SHP77 (cell line): ENCODE measurements at places on chromosomes 4 and X.

- peak; percentile 32 for DNase-seq
These were observed 24.4 kb downstream of the TXK start for GRCh38 chr4:48109413-48110263.

GRCh38 chr4:89759426-89759825 is 77.5 kb downstream of the SNCA start:
- no peak for DNase-seq

GRCh38 chr4:5956285-5957021 is 61.8 kb downstream of the C4orf50 start:
- peak; percentile 85 for DNase-seq

DNA sequence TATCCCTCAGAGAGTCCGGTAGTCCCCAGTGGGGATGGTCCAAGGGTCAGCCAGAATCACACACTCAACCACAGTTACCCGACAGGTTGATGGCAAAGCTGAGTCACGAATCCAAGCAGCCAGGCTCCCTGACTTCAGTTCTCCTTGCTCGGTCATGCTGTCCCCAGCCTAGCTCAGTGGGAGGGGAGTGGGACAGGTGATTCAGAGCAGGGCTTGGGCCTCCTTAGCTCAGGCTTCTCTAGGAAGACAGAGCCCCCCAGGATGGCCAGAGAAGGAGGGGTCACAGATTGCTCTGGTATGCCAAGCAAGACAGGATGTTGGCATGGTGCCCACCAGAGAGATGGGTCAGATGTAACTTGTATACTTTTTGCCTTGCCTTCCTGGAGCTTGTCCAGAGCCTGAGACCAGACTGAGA is 66.5 kb downstream of the EFNB1 start:
- no peak for DNase-seq

GRCh38 chrX:72539822-72540221 is 32.8 kb downstream of the HDAC8 start:
- DNase-seq, result no peak

DNA sequence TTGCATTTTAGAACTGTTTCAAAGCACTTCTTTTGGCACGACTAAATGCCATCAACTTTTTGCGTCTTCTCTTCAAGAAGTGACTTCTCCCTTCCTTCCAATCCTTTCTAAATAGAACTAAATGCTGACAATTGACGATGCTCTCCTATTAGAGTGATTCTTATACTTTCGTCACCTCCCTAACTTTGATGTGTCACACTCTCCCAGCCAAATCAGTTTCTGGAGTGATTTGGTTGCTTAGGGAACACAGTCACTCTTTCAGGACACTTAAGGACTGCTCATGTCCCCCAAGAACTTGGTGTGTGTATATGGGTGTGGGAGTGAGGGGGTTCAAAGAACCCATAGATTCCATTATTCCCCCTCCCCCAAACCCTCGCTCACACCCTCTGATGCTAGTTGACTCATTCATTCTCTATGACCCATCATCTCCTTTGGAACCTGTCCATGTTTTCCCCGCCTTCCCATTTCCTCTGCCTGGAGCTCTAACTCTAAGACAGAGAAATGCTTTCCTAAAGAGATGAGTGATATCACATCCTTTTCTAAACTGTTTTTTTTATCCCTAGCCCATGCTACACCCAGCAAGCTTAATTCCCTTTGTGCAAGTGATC is 26.8 kb upstream of the AREG start:
- no peak for DNase-seq

DNA sequence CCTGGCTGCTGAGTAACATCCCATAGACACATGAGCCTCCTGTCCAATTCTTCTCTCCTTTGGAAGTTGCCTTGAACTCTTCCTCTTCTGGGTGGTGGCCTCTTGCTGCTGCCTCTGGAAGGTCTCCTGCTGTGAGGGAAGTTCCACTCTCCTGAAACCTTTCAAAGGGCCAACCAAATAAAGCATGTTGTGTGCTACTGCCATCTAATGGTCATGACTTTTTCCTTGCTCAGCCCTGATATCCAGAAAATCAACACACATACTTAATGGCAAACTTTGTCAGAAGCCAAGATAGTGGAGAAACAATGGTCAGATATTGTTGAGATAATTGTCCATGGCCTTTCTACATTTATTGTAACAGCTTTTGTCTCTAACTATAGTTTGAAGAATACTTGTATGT is 19.1 kb upstream of the ZXDA start:
- DNase-seq, result peak; percentile 58

DNA sequence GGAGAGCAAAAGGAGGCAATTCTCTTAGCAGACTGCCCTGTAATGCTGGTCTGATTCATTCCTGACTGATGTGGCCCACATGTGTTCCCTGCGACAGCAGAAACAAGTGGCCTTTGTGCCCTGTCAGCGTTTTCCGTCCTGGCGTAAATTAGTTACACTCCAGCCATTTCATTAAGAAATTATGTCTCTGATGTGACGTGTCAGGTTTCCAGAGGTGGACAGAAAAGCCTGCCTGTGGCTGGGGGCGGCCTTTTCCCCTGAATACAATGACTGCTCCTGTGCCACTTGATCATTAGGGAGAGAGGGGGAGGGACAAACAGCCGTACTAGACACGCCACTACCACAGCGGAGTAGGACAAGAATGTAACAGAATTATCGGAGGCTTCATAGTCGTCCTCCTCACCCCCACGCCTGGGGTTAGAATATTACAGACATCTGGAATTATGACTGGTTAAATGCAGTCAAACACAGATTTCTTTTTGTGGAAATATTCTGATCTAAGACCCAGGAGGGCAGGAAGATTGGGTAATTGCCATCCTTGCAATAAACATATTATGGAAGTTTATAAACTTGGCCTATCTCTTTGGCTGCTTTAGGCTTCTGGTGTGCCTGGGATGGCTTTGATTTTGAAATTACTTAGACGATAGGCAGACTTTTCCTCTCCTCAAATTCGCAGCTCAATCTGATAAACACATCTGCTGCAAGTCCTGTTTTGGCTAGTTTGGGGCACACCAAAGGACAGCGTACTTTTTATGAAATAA is 146.2 kb upstream of the BCOR start:
- no peak for DNase-seq

DNA sequence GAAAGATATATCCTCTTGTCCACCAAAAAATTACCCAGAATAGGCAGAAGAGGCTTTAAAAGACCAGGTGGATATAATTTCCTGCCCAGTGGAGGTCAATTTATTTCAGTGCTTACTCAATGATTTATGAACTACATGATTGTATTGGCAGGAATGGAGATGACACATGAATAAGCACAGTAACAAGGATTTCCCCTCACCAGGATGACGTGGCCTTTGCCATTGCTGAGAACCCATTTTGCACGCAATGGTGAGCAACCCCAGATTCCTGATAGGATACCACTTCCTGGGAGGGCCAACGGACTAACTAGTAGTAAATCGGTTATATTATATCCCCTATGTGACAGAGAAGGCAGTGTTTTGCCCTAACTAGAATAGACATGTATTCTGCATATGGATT is 11.6 kb upstream of the TTC29 start:
- peak; percentile 50 for DNase-seq

- DNase-seq, result no peak
These were observed 62.3 kb upstream of the CD99 start for GRCh38 chrX:2628751-2629315.

DNA sequence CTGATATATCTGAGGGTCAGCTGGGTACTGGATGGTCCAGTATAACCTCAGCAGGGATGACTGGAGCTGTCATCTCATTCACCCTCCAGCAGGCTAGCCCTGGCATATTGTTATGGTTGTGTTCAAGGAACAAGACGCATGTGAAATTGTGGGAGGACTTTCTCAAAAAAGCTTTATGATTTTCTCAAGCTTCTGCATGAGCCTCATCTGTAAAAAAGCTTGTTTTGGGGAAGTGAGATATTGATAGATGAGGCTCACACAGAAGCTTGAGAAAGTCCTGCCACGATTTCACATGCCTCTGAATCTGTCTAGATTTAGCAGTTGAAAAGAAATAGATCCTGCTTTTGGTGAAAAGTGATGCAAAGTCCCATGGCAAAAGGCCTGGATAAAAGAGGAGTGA is 93.4 kb downstream of the SPCS3 start:
- DNase-seq, result no peak

- no peak for DNase-seq
These were observed 129.1 kb downstream of the CBR4 start for GRCh38 chr4:168880811-168881595.

DNA sequence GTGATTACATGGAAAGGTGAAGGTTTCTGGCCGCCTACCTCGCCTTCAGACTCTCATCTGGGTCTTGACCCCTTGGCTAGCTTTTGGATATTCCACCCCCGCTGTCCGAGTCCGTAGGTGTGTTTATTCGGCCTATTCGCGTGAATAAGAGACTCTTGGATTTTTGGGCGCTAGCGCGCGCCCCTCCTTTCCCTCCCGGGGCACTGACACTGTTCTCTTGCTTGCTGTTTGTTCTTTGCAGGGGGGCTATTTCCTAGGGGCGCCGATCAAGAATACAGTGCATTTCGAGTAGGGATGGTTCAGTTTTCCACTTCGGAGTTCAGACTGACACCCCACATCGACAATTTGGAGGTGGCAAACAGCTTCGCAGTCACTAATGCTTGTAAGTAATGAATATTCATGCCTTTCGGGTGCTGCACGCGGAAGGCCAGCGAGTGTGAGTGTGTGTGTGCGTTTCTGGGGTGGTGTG is 932 bp downstream of the GRIA2 start:
- DNase-seq, result no peak

DNA sequence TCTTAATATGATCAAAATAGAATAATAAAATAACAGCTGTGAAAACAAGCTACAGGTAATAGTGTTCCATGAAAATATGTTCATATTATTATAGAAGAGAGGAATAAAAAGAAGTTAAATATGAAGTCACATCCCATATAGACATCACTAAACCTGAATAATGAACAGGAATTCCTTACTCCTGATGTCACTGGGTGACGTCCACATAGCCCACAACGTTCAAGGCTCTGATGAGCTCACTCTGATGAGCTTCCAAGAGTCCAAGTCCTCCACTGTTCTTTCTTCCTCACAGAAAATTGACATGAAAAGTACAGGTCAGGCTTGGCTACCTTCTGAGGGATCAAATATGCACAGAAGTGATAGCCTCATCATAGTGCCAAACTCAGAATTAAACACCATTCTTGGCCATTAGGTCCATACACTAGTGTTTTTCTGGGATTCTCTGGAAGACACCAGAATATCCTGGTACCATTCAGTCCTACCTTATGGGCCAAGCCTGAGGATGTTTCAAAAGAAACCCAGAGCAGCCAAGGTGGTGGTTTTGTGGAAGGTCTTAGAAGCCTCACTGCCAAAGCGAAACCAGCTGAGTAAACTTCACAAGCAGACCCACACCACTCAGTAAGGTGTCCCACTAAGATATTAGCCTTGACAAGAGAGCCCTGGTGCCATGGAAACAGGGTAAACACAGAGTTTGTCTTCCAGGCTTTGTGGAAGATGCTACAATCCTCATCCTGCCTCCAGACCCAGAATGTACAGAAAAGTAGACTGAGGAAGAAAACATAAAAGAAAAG is 138.4 kb upstream of the HHIP start:
- no peak for DNase-seq

- no peak for DNase-seq
These were observed 9.0 kb downstream of the BMP3 start for GRCh38 chr4:81039351-81039972.

- DNase-seq, result peak; percentile 27
These were observed at the start of gene ARHGEF9 for GRCh38 chrX:63784902-63785707. ARHGEF9 (minus strand) TSS chrX:63785214; CDS start chrX:63785145, 69 bp downstream.

DNA sequence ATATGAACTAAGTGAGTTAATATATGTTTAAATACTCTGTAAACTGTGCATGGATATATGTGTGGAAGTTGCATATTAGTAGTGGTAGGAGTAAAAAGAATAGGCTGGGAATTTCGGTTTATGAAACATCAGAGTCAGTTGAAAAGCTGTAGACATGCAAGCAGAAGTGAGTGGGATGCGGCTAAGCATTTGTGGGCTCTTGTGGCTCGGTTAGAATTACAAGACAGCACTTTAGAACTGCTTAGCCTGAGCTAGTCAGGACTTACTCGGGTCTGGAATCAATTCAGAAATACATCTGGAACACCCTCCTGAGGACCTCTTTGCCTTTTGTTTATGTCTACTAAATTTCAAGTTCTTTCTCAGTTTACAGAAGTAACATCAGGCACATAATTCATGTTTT is 93.6 kb downstream of the AFF2 start:
- no peak for DNase-seq

DNA sequence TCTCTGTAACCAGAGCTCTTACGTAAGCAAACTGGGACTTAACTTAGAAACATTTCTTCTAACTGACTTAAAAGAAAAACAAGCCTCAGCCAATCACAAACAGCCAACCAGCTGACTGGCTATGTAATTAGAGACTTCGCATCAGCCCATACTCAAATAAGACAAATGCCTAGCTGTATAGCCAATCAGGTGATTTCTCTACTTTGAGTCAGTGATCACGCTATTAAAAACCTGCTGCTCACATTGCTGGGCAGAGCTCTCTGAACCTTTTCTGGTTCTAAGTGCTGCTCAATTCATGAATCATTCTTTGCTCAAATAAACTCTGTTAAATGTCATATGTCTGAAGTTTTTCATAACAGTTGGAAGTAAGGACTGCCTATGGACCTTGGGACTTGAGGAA is 9.9 kb upstream of the SMIM10L2A start:
- DNase-seq, result no peak

DNA sequence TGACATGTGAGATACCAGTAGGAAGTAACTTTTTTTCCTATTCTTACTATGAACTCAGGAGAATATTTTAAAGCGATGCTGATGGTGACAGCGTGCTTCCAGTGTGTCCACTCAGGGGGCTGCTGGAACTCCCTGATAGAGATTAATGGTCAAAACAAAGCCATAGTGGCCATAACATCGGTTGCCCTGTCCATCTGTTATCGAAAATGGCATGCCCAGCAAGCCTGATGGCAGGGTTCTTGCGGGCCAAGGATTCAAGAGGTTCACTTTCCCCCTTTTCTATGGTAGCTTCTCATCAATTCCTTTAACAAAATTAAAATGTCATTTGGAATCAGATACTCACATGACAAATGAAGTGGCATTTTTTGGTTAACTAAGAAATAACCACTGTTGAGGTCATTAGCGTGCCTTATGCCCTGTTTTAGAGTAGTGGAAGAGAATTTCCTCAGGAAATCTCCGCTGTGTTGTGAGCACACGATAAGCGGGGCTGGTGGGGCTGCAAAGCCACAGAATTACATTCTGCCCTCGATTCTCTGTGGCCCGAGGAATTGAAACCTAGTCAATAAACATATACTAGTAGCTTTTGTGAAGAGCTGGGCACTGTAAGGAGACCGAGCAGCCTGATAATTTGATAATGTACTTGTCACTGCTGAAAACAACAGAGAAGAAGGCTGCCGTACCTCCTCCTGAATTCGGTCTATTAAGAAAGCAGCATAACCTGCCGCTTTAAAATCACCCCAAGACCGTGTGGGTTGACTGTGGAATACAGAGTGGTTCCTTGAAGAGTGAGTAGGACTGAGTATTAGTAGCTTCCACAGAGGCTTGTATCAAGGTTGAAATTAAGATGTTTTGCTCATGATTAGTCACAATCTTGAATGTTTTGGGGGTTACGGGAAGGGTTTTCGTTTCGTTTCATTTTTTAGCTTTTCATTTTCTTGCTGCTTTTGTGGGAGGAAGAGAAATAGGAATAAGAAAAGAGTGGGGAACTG is 46.7 kb downstream of the PTCHD1 start:
- DNase-seq, result no peak

- no peak for DNase-seq
These were observed 239.7 kb downstream of the QDPR start for GRCh38 chr4:17272154-17272553.

- peak; percentile 1 for DNase-seq
These were observed 55.0 kb downstream of the SYTL5 start for GRCh38 chrX:38061335-38061734.
